Left ventricle myocardium inferior (tissue), 1 donor: ENCODE measurements at places on chromosomes 11 and 22.

GRCh38 chr11:1116666-1117390 lies 40.9 kb upstream of the MUC5AC start:
- DNase-seq: no peak

GRCh38 chr11:115471367-115471766 lies 32.8 kb downstream of the CADM1 start:
- no peak for DNase-seq

DNA sequence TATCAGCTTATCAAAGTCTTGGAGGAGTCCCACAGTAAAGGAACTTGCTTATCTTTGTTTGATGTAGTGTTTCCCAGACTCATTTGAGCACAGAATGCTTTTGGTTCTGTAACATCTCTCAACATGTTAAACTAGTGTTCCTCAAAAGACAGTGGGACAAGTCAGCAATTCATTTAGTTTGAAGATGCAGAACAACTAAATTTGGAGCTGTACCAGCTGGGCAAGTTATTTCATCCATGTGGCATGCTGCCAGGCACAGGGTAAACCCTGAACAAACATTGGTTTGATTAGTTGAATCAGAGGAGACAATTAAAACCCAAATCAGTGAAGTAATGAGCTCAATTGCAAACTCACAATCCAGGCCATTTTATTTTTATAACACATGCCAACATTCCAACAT lies 141.2 kb downstream of the CSNK2A3 start:
- no peak for DNase-seq

GRCh38 chr11:115848611-115849010 lies 344.4 kb upstream of the CADM1 start:
- no peak for DNase-seq
